MCF 10A (cell line): ENCODE measurements at places on chromosomes 3 and 15. TPM values are rescaled to one million over a fixed set of nuclear protein-coding genes. Genes with fewer than 3 reads are reported as not detected.

- peak; percentile 72 for DNase-seq
These were observed 4.8 kb downstream of the RARRES1 start for GRCh38 chr3:158727206-158728060.

DNA sequence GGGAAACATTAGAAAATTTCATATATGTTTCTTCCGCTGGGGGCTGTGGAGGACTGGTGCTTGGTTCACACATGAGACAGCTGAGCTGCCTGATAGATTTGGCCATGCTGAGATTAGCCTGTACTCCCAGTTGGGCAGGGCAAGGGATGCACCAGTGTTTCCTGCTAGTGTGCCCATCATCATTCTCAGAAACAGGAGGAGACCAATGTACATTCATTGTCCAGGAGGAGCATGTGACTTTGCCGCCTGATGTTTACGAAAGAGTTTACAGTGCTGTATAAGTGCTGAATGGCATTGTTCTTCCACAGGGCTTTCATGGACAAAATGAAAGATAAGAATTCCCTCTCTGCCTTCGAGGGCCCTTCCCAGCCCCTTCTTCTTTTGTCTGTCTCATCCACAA is 311.1 kb upstream of the THBS1 start:
- DNase-seq: no peak

DNA sequence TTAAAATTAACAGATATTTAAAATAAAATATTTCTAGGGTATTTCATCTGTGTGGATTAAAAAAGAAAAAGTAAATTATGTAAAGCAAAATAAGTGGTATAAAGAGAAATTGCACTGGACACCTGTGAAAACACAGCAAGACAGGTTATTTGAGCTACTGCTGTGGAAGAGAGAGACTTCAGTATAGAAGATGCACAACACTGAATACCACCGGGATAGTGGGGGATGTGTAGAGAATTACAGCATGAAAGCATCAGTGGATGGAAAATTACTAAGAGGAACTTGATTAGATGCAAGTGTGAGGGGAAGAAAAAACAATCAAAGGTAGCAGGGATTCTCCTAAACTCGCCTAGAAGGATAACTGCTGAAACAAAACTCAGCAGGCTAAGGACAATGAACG is 1242.5 kb upstream of the GBE1 start:
- no peak for DNase-seq

DNA sequence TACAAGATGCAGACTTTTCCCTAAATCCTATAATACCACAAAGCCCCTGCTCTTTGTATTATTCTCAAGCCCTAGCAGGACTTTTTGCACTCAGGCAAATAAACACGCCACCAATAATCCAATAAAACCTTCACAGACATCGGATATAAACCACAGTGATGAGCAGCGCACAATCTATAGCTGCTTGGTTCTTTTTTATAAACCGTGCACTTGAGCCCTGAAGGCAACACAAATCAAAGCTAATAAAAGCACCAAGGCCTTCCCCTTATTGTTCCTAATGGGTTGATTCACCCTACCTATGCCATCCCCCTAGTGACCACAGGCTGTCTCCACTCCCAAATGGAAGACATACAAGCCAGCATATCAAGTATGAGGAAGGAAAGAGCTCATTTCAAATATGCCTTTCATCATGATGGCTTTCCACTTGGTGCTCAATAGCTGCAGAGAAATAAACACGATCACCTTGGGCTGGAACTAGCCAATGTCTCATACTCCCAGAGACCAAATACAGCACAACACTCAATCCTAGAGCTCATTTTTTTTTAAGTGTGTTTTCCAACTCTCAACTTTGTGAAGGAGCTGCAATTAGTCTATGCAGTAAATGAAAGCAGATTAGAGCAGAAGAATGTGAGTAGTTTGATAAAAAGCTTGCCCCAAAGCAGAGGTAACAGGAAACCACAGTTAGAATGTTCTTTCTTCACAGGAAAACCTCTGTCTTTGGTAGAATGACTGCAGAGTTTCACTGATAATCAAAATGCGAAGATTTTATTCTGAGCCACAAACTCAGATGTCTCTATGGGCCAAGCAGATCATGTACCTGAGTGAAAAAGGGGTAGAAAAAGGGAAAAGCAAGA is 573.9 kb downstream of the AGBL1 start:
- DNase-seq: no peak

Gene ADIPOQ
- total RNA-seq: not detected in 2 replicates

Gene CD200R1
- total RNA-seq: not detected in 2 replicates
